Suppressor macrophage treated with lipopolysaccharide for 1 hour (primary cell): ENCODE measurements at places on chromosomes 11 and 22.

- peak; percentile 47 for DNase-seq
These were observed 1.0 kb downstream of the ZBTB16 start for GRCh38 chr11:114060392-114061047.

DNA sequence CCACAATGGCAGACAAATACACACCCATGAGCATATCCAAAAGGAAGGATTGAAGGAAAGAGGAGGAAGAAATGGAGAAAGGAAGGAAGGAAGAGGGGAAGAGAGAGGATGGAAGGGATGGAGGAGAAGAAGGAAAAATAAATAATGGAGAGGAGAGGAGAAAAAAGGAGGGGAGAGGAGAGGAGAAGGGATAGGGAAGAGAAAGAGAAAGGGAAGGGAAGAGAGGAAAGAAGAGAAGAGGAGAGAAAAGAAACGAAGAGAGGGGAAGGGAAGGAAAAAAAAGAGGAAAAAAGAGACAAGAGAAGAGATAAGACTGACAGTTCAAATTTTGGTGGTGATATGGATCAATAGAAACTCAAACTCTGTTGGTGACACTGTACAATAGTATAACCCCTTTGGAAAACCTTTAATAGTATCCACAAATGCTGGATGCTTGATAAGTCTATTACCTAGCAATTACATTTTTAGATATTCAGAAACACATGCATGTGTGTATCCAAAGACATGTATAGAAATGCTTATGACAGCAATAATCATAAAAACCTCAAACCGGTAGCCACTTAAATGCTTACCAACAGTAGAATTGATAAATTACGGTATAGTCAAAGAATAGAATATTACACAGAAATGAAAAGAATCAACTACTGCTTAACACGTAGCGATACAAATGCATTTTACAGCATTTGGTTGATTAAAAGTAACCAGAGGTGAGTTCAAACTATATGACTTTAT is 1.2 kb upstream of the HBD start:
- DNase-seq, result no peak

GRCh38 chr11:85682330-85683305 is 3.4 kb downstream of the CCDC89 start:
- DNase-seq, result peak; percentile 60

GRCh38 chr22:44928711-44929358 is 81.0 kb downstream of the PHF21B start:
- no peak for DNase-seq

DNA sequence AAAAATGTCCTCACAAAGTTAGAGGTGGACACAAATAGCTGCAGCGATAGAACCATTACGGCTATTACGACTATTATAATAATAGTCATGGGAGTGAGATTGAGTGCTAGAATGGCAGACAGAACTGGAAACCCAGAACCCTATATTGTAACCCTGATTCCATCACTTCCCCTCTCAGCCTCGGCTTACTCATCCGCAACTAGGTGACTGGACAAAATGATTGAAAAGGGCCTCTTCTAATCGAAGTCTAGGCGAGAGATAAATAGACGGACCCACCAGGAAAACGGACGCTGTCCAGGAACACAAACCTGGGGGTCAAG is 629 bp downstream of the PSMA1 start:
- DNase-seq, result peak; percentile 84

DNA sequence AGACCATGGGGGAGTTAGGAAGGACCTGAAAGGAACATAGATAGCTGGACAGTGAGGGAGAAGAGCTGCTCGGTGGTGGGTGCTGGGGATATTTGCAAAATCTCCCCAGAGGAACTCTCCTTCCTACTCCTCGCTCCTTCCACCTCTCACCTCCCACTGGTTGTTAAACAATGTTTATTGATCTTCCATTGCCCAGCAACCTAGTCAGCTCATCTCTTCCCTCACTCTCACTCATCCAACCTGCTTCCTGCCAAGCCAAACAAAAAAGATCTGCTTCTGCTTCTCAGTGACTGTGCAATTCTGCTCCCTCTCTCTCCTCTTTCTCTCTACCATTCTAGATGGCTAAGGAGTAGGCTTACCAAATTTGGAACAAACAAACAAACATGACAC is 115.0 kb downstream of the SLC1A2 start:
- DNase-seq, result peak; percentile 85

- DNase-seq, result no peak
These were observed 43.4 kb downstream of the APOL5 start for GRCh38 chr22:35761037-35761436.

GRCh38 chr22:36741968-36742367 is 34.0 kb downstream of the IFT27 start:
- no peak for DNase-seq

GRCh38 chr11:126393143-126393542 is 37.7 kb downstream of the ST3GAL4 start:
- DNase-seq, result no peak

GRCh38 chr11:30830681-30831080 is 244.5 kb upstream of the MPPED2 start:
- no peak for DNase-seq

DNA sequence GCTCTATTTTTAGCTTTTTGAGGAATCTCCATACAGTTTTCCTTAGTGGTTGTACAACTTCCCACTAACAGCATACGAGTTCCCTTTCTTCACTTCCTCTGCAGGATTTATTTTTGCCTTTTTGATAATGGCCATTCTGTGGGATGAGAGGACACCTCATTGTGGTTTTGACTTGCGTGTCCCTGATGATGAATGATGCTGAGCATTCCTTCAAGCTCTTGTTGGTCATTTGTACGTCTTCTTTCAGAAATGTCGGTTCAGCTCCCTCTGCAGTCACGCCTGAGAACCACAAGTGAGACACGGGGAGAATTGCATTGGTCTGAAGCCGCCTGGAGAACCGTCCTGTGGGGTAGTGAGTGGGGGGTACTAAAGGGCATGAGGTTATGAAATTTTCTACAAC is 2.0 kb upstream of the KRTAP5-10 start:
- peak; percentile 79 for DNase-seq

DNA sequence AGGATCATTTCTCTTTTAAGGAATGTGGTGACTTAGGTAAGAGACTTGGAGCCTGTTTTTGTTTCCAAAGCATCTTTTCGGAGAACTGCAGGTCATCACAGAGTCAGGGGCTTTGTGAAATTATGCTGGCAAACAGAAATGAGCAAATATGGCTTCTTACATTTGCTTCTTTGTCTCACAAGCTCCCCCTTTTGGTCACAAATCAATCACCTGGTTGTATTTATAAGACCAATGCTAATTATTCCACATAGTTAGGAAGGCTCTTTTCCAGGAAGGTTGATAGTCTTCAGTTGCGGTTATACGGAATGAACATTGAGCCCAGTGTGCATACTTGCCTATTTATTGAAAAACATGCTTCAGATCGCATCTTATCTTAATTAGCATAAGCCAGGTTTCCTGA is 34.6 kb upstream of the CEP126 start:
- peak; percentile 18 for DNase-seq

DNA sequence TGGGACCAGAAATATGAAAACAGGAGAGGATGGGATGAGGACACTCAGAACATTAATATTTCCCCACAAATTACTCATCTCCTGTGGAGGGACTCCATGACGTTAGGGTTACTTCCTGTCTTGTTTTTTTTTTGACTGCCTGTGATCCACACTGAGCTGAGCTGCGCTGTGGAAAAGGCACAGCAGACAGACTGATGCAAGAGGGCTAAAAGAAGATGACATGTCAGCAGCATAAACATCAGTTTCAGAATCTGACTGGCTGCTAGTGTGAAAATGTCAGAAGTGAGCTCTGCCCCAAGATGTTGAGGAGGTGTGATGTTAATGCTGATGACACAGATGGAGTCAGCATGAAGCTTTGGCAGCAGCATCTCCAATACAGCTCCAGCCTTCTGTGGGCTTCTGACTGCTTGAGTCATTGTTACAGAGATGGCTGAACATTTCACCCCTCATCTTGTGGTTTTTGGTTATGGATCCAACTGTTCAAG is 286.8 kb downstream of the BLID start:
- peak; percentile 68 for DNase-seq

GRCh38 chr11:134479206-134480135 is 67.4 kb upstream of the B3GAT1 start:
- no peak for DNase-seq

DNA sequence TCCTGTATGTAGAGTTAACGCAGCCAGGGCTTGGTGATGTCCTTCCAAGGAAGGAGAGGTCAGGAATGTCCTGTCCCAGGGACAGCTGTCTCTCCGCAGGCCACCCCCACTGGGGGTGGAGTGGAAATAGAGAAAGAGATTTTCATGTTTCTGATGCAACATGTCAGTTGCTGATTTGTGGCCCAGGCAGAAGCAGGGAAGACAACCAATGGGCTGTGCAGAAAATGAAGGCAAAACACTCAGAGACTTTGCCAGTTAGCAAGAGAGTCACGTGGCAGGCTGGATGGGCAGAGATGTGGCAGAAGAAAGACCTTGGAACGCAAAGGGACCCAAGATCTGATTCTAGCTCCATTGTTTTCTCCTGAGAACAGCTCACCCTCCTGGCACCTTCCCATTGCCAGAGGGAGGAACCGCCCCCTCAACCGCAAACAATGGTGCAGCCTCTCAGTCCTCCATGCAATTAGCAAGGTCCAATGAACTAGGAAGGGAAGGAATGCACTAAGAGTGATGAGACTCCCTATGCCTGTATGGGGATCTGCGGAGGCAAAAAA is 71.0 kb downstream of the SYN3 start:
- DNase-seq, result no peak

DNA sequence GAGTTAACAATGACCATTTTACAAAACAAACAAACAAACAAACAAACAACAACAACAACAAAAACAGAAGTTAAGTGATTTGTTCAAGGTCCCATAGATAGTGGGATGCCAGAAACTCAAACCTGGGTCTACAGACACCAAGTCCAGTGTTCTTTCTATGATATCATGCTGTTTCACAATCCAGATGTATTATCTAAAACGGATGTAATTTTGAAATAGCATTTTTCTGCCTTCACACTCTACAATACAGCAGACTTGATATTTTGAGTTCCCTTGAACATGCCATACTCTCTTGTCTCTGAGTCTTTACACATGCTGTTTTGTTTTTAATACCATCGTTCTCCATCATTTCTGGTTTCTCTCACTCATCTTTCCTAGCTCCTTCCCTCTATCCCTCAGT is 104.5 kb downstream of the RELT start:
- DNase-seq, result no peak

- DNase-seq, result no peak
These were observed 2.1 kb upstream of the CARD10 start for GRCh38 chr22:37521236-37521739.

- no peak for DNase-seq
These were observed 300.9 kb downstream of the NTM start for GRCh38 chr11:131671320-131671719.

- DNase-seq, result no peak
These were observed 16.9 kb downstream of the SLC37A2 start for GRCh38 chr11:125079878-125080530.

DNA sequence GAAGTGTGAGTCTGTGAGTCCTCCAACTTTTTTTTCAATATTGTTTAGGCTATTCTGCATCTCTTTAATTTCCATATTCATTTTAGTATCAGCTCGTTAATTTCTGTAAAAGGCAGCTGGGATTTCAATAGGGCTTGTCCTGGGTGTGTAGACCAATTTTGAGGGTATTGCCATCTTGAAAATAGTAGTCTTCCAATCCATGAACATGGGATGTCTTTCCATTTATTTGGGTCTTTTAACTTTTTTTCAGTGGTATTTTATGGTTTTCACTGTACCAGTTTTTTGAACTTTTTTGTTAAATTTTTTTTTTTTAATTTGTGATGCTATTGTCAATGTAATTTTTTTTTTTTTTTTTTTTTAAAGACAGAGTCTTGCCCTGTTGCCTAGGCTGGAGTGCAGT is 79.5 kb downstream of the ARHGAP8 start:
- no peak for DNase-seq
